Upper lobe of right lung (tissue), 1 donor: ENCODE measurements at places on chromosomes 11 and 22. TPM values are rescaled to one million over a fixed set of nuclear protein-coding genes. Genes with fewer than 3 reads are reported as not detected.
A peak's percentile ranks its signal among the peaks of the same experiment; 100 is the strongest.

Gene ACCSL
- not detected for total RNA-seq

Gene COMT
- total RNA-seq: 175 TPM

Gene FANCF
- total RNA-seq: 7.3 TPM

Gene H19
- total RNA-seq: 55.8 TPM

Gene APOA1
- total RNA-seq: 5.4 TPM

GRCh38 chr22:39658367-39658766 lies 87.8 kb downstream of the CACNA1I start:
- no peak overlapping the region for H3K4me3 ChIP-seq
- peaks cover 54% of the 10 kb centered on the region for H3K27me3 ChIP-seq
- H3K36me3 ChIP-seq: no peaks in the 10 kb centered on the region
- DNase-seq: no peak
- H3K27ac ChIP-seq: no peak overlapping the region

GRCh38 chr11:96337541-96338431 lies 5.2 kb downstream of the MAML2 start:
- H3K4me1 ChIP-seq: peaks cover 72% of the 10 kb centered on the region
- peak overlapping the region; percentile 80 for H3K4me3 ChIP-seq
- H3K27me3 ChIP-seq: no peaks in the 10 kb centered on the region
- no peak for DNase-seq
- H3K27ac ChIP-seq: peak overlapping the region; percentile 80
- H3K36me3 ChIP-seq: no peaks in the 10 kb centered on the region

GRCh38 chr22:25419247-25420113 lies 145.0 kb upstream of the GRK3 start:
- H3K27me3 ChIP-seq: peaks cover 44% of the 10 kb centered on the region
- H3K27ac ChIP-seq: no peak overlapping the region
- H3K4me3 ChIP-seq: peak overlapping the region; percentile 15
- H3K4me1 ChIP-seq: peaks cover 20% of the 10 kb centered on the region
- no peak for DNase-seq

DNA sequence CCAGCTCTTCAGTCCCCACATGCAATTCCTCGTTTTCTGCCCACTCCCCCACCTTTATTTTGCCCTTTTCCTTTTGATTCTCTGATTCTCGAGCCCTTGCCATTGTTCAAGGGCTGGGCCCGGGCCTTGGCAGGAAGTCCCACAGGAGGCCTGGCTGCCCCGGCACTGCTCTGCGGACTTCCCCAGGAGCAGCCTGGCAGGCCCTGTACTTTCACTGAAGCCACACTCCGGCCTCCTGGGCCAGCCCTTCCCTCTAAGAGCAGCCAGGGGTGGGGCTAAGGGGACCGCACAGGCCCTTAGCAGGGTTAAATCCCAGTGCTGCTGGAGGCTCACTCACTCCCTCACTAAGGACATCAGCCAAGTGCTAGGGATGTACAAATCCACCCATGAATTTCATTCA lies 4.1 kb downstream of the LRRC32 start:
- H3K4me1 ChIP-seq: peaks cover 32% of the 10 kb centered on the region
- peak; percentile 65 for DNase-seq
- peak overlapping the region; percentile 24 for H3K27ac ChIP-seq
- H3K27me3 ChIP-seq: peaks cover 13% of the 10 kb centered on the region
- H3K4me3 ChIP-seq: peak overlapping the region; percentile 44

GRCh38 chr22:32050678-32051515 lies 7.8 kb downstream of the SLC5A1 start:
- no peak overlapping the region for H3K27ac ChIP-seq
- H3K36me3 ChIP-seq: no peaks in the 10 kb centered on the region
- no peaks in the 10 kb centered on the region for H3K27me3 ChIP-seq
- DNase-seq: no peak
- H3K4me1 ChIP-seq: no peaks in the 10 kb centered on the region
- no peak overlapping the region for H3K4me3 ChIP-seq

- H3K27me3 ChIP-seq: peaks cover 53% of the 10 kb centered on the region
- peaks cover 12% of the 10 kb centered on the region for H3K4me1 ChIP-seq
- peak; percentile 65 for DNase-seq
- no peak within 1 kb of the TSS for H3K27ac ChIP-seq
- H3K36me3 ChIP-seq: no peaks in the 10 kb centered on the region
Measured at GRCh38 chr11:30586251-30587144, at the start of gene MPPED2. Gene MPPED2, minus strand, starts transcription at chr11:30586353. Its CDS starts 5,980 bp downstream, at chr11:30580373.
